H9 (cell line): ENCODE measurements at places on chromosomes 6 and 20. TPM values are rescaled to one million over a fixed set of nuclear protein-coding genes. Genes with fewer than 3 reads are reported as not detected.
A peak's percentile ranks its signal among the peaks of the same experiment; 100 is the strongest.

DNA sequence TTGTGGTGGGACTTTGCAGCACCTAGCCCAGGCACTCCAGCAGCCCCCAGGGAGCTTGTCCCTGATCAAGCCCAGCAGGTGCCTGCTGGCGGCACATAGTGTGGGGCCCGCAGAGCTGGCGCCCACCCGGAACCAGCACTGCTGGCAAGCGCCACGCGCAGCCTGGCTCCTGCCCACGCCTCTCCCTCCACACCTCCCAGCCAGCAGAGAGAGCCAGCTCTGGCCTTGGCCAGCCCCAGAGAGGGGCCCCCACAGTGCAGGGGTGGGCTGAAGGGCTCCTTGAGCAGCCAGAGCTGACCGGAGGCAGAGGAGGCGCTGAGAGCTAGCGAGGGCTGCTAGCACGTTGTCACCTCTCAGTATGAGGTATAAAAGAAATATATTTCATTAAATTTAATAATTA is 716.5 kb upstream of the MAP3K7 start:
- no peak overlapping the region for H3K27ac ChIP-seq
- DNase-seq = no peak
- no peak overlapping the region for H3K4me3 ChIP-seq
- H3K36me3 ChIP-seq = peaks cover under 1% of the 10 kb centered on the region; the same call in 2 of the 3 replicates
- H3K27me3 ChIP-seq = peaks cover 35% of the 10 kb centered on the region

DNA sequence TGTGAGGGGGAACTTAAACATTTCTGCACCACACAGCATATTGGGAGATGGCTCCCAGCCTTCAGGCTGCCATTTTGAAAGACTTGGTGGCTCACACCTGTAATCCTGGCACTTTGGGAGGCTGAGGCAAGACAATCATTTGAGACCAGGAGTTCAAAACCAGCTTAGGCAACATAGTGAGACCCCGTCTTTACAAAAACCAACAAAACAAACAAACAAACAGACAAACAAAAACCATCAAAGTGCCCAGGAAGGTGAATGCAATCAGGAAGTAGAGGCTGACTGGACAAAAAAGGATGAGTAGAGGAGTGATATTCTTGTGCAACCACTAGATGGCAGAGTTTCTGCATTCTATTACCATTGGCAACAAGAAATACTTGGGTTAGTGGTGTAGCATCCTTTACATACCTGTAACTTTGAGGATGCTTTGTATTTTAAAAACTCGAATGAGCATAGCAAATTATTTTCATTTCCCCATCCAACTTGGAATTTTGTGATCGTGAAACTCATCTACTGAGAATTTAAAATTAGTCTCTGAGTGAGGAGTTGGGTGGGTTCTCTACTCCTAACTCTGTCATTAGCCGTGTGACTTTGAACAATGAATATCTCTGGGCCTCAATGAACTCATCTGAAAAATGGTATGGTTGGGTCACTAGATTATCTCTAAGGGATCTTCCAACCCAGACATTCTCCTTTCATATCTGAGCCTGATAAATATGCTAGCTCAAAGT is 84.4 kb downstream of the CRYBG1 start:
- no peak overlapping the region for H3K4me3 ChIP-seq
- no peaks in the 10 kb centered on the region for H3K4me1 ChIP-seq
- no peaks in the 10 kb centered on the region for H3K36me3 ChIP-seq
- DNase-seq = peak; percentile 30

Gene ENPP1
- 21.1 and 22.5 TPM in 2 replicates for total RNA-seq

DNA sequence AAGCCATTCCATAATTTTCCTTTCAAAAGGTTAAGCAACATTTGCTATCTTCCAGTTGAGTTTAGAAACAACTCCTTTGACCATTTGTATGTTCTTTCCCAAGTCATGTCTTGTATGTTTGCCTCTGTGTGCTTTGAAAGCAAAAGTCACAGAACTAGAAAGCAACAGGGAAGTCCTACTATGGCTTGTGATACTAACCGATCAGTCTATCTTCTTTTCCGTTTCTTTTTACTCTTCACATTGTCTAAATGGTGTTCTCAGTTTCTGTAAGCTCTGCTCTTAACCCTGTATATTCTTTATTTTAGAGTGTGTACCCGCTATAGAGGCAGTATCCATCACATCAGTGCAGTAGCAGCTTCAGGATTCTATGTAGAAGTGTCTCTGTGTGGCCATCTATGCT is 32.9 kb downstream of the TMEM244 start:
- no peak overlapping the region for H3K4me3 ChIP-seq
- DNase-seq = no peak
- no peaks in the 10 kb centered on the region for H3K36me3 ChIP-seq
- H3K27ac ChIP-seq = no peak overlapping the region
- no peaks in the 10 kb centered on the region for H3K4me1 ChIP-seq

DNA sequence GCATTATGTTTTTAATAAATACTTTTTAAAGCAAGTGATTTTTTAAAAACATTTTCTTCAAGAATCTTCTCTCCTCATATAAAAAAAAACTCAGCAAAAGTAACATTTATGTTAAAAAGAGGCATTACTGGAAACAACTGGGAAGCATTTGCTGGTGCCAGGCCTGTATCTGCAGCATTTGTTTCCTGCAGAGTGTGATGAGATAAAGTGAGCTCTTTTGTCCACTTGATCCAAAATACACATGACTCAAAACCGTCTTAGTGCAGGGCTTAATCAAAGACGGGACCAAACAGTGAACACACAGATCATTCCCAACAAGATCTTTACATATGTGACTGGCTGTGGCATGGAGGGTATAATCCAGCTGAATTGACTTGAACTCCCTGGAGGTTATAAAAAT is 28.3 kb upstream of the RIPPLY2 start:
- H3K27ac ChIP-seq = no peak overlapping the region
- H3K4me1 ChIP-seq = peaks cover 3% of the 10 kb centered on the region; the same call in 1 of the 2 replicates
- no peak overlapping the region for H3K4me3 ChIP-seq
- H3K36me3 ChIP-seq = no peaks in the 10 kb centered on the region; the same call in 2 of the 3 replicates

- no peaks in the 10 kb centered on the region for H3K4me1 ChIP-seq
- no peaks in the 10 kb centered on the region for H3K27me3 ChIP-seq
- H3K4me3 ChIP-seq = no peak overlapping the region
- peaks cover 18% of the 10 kb centered on the region for H3K36me3 ChIP-seq
Observed at GRCh38 chr20:35558451-35558850, 16.6 kb downstream of the ERGIC3 start.

Gene L3MBTL1
- total RNA-seq = 17.4 and 19.9 TPM in 2 replicates
